NCI-H1930 (cell line): ENCODE measurements at places on chromosomes 7 and 10.

GRCh38 chr10:99426689-99427088, 3.7 kb downstream of the GOT1 start:
- no peak for DNase-seq

DNA sequence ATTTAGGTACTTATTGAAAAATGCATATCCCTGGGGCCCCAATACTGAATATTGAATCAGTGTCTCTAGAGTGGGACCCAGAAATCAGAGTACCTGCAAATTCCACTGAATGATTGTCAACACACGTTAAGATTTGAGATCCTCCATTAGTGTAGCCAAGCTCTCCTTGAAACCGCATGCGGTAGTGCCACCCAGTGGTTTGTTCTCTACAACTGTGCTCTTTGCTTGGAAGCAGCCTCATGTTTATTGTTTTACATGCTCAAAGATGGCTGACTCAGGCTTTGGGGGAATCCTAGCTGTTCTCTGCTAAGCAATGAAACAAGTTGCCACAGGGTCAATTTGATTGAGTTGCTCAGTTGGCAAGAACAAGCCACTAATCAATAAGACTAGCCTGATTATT, 340.2 kb upstream of the CELF2 start:
- no peak for DNase-seq

- no peak for DNase-seq
Measured at GRCh38 chr10:42783181-42783549, 570 bp downstream of the BMS1 start.

DNA sequence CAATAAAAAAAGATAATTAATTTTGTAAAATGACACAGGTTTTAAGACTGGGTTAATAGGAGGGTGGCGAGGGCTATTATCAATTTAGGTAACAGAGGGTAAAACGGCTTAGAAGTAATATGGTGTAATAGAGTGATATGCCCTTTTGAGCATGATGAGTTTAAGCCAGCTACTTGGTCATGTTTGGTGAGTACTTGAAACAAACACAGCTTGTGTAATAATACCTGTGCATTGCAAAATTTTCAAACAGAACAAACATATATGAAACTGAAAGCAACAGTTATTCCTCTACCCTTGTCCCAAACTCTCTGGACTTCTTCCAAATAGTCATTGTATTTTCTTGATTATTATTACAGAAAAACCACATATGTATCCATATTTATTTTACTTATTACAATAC, 241.7 kb downstream of the MAGI2 start:
- DNase-seq, result no peak

DNA sequence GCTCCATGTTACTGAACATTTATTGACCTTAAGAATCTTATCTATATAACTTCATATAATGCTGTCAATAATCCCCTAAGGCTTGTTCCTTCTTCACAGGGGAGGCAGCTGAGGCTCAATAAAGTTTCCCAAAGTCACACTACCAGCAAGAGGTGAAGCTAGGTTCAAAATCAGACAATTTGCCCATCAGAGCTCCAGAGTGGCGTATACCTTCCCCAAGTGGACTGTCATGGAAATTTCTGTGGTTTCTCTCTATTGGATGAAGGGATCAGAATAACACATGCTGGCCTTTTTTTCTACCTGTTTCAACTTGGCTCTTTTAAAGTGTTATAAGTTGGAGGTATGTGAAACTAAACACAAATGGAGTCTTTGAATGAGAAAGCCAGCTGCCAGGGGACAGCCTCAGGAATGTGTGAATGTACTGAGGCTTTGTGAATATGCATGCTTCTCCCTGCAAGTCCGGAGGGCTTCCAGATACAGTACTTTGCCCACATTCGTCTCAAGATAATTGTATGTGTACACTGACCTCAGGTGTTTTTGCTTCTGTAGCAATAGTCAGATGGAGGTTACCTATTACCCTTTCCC, 656.3 kb upstream of the CELF2 start:
- no peak for DNase-seq

- no peak for DNase-seq
Measured at GRCh38 chr10:95963991-95964389, 56.2 kb downstream of the CC2D2B start.

DNA sequence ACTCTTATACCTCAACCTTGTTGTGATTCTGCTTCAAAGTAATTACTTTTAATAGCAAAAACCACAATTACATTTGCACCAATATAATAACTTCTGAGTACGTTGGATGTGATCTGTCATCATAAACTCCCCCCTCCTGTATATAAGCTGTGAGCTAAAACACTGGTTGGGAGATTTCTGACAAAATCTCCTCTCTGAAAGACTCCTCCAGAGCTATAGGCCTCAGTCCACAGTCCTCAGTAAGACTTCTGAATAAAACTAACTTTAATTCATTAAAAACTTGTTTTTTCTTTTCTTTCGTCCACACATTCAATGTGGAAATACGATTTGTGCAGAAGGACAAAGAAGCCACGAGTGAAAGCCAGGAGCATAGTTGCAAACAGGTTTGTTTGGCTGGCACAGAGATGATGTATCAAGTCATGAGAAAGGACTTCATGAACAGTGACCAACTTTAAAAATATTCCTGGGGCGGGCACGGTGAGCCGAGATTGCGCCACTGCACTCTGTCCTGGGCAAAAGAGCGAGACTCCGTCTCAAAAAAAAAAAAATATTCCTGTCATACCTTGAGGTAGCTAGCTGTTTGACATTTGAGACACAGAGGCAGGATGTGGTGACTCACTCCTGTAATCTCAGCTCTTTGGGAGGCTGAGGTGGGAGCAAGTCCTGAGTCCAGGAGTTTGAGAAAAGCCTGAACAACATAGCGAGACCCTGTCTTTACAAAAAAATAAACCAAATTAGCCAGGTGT, 91.1 kb upstream of the ARHGAP21 start:
- DNase-seq, result no peak

DNA sequence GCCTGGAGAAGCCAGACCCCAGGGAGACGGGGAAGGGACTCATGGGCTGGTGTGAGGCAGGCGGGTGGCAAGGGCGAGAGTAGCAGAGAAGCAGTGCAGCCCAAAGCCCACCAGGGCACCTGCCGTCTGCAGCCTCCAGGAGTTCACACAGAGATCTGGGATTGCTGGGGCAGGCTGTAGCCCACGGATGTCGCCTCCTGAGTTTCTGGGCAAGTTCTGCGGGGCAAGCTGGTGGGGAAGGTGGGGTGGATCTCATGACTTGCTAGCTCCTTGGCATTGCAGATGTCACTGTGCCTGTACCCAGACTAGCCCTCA, 6.0 kb downstream of the ADCK2 start:
- DNase-seq, result no peak

DNA sequence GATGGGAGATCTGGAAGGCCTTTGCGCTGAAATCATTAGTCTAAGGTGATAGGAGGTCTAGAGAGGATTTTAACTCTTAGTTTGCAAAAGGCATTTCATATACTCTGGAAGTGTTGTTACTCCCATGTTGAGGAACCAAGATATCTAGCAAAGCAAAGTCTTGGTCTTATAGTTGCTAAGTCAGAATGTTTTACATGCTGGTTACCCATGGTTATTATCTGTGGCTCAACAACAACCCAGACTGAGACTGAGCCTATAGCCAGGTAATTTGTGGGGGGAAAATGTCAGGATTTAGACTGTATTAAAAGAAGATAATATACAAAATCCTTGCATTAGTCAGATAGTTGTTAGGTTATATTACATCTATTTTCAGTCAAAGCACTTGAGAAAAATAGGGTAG, 50.9 kb downstream of the LSMEM1 start:
- no peak for DNase-seq

GRCh38 chr7:112228632-112229031, 22.1 kb downstream of the ZNF277 start:
- DNase-seq, result no peak
